ENCODE measurements at places on chromosomes 5 and 9.

DNA sequence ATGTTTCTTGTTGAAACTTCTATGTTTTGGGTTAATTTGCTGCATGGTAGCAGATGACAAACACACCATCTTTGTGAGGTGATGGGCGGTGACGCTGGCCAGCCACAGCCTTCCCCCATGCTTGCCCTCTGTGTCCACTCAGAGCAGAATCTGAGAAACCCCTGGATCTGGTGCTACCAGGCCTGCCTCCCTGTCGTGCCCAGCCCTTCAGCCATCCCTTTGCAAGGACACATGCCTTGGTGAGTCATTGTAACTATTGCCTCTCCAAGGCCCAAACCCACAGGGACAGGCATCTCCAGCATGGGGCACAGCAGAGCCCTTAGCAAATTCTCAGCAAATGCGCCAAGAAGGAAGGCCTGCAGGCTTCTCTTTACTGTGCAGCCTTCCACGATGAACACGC, 48.1 kb upstream of the FCN1 start:
- no peak for DNase-seq

GRCh38 chr9:4517274-4517673, 27.0 kb downstream of the SLC1A1 start:
- no peak for DNase-seq

DNA sequence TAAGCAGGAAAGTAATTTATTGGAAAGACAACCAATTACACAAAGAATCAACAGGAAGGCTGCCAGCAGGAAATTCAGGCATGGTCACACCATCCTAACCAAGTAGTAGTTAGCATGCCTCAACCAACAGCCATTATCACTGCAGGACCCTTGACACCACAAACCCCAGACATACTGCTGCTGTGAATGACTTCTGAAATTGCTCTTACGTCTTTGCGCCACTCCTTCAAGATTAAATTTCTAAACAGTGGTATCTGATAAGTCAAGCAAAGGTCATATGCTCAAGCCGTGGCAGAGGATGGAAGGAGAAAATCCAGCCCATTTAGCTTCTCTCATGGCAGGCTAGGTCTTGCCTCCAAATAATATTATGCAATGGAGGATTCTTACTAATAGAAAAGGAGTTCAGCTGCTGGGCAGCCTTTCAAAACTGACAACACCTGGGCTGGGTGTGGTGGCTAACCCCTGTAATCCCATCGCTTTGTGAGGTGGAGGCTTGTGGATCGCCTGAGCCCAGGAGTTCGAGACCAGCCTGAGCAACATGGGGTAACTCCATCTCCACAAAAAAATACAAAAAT, 5.0 kb upstream of the PTGER4 start:
- no peak for DNase-seq

DNA sequence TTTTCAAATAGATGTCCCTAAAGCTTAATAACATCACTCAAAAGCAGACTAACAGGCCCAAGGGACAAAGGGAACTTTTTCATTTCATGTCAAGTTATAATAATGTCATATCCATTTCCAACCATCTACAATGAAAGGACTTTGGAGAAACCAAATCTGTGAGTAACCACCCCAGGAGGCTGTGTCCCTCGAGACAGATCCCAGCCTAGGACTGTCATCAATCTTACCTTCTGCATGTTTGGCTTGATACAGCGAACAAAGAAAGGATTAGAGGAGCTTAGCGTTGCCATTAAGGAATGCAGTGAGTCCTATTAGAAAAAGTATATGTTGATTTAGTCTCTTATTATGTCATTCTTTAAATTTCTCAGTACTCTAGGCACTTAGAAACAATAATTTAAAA, 137.8 kb upstream of the RETREG1 start:
- DNase-seq, result no peak

GRCh38 chr5:132220491-132220890, 7.2 kb downstream of the P4HA2 start:
- DNase-seq, result no peak

DNA sequence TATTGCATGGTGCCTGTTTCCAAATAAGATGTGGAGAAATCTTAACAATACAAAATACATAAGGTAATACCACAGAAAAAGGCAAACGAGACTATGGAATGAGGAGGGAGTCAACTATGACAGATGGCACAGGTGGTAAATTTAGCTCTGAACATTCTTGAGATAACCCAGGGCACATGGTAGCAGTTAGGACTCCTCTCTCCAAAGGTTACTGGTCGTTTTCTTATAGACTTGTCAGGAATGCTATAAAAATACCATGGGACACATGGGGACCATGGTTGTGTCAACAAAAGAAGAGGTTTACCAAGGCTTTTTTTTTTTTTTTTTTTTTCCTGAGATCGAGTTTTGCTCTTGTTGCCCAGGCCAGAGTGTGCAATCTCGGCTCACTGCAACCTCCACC, 209.4 kb upstream of the RFX3 start:
- DNase-seq, result no peak

- DNase-seq, result no peak
These were observed 81.4 kb downstream of the NSUN2 start for GRCh38 chr5:6551287-6551954.

DNA sequence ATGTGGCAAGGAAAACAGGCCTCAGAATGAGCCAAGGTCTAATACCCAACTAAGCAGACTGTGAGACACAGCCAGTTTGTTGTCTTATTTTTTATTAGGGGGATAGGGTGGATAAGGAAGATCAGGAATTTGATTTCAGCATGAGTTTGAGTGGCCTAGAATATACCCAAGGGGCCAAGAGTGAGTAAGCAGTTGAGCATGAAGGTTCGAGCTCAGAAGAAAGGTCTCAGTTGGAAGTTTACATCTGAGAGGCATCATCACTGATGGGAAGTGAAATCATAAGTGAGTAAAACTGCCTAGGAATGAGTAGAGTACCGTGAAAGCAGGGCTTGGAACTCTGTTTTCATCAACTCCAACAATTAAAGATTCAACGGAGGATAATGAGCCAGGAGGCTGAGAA, 12.6 kb downstream of the PSMD5 start:
- no peak for DNase-seq

GRCh38 chr9:71643330-71643729, 125.0 kb downstream of the CEMIP2 start:
- no peak for DNase-seq

DNA sequence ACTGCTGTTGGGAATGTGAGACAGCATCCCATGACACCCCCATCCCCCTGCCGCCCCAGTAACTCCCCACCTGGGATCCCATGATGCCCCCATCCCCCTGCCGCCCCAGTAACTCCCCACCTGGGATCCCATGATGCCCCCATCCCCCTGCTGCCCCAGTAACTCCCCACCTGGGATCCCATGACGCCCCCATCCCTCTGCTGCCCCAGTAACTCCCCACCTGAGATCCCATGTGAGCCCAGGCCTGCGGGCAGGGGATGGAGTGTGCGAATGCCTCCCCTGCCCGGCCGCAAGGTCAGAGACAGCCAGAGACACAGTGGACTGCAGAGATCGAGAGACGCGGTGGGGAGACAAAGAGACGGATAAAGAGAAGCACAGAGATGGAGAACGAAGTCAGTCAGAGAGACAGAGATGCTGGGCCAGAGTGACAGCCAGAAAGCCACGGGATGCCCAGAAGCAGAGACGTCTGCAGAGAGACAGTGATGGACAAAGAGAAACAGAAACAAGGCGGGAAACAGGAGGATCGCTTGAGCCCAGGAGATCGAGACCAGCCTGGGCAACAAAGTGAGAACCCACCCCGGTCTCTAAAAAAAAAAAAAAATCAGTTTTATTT, 992 bp downstream of the SH2D3C start:
- no peak for DNase-seq

- DNase-seq, result no peak
These were observed 536.1 kb downstream of the ZNF608 start for GRCh38 chr5:124210111-124210910.

- no peak for DNase-seq
These were observed 80.1 kb downstream of the ITGA1 start for GRCh38 chr5:52867809-52868208.

- no peak for DNase-seq
These were observed 62.1 kb upstream of the NUDT12 start for GRCh38 chr5:103624675-103625074.

GRCh38 chr9:100083448-100084127, 15.2 kb downstream of the ERP44 start:
- DNase-seq, result no peak

- DNase-seq, result no peak
These were observed 78.2 kb downstream of the ANKRD55 start for GRCh38 chr5:56154732-56155484.

- DNase-seq, result no peak
These were observed 707 bp upstream of the RIMOC1 start for GRCh38 chr5:41903382-41903891.

- DNase-seq, result no peak
These were observed 2.2 kb upstream of the SPTAN1 start for GRCh38 chr9:128550226-128550625.

DNA sequence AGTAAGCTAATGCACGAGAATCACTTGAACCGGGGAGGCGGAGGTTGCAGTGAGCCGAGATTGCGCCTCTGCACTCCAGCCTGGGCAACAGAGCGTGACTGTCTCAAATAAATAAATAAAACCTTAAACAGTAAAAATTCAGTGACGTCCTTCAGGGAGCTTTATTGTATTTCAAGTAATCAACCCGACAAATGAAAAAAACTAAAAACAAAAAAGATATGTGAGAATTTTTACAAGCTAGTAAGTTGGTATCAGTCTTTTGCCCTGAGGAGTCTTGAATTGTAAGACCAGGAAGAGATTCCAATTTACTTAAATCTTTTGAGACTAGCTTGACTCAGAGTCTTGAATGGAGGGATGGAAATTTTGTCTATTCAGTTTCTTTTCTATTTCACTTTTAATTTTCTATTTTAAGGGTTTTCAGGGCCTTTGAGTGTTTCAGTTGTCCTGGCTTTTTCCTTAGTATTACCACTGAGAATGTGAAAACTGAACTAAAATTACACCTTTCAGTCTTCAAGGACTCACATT, 126.0 kb upstream of the DHFR start:
- DNase-seq, result no peak

DNA sequence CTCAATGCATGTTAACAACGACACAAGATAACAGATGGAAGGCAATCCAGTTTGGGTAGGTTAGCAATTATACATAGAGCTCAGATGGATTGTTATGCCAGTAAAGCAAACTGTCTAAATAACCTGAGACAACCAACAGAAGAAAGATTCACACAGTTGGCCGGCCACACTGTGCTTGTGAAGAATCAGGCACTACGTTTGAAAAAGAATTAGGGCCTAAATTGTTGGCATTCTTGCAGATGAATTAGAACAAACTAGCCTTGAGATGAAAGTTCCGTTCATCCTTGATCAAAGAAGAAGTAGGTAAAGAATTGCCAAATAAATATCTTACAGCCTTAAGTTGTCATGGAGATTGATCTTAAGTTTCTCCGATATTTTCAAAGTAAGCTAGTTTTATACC, 210.6 kb downstream of the CDH18 start:
- DNase-seq, result no peak

GRCh38 chr9:86082870-86083269, 16.5 kb downstream of the GOLM1 start:
- no peak for DNase-seq

DNA sequence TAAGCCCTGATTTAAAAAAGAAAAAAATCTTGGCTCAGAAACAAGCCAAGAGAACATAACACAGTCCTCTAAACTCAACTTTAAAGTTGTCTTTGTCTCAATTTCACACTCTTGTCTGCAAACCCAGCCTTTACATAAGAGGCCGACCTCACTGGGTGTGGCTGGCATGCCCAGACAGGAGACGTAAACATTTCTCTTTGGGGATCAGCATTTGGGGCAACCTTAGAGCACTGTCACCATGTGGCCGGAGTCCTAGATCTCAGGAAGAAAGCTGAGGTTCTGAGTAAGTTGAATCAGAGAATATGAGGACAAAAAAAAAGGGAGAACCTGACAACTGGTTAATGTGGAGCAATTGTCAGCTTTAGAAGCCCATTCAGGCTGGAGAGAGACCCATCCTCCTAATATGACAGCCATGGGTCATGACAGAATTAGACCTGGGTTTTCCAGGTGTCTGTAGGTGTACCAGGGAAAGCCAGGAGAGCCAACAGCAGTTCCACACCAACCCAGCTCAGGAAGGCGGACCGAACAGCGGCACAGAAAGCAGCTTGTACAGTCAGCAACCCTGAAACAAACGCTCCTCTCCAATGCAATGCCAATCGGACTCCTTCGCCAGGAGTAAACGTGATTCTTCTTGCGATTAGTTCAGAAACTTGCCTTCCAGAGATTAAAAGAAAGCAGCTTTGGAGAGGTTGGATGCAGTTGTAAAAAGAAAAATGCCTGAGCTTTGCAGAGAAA, 97.9 kb upstream of the MAP3K1 start:
- no peak for DNase-seq

DNA sequence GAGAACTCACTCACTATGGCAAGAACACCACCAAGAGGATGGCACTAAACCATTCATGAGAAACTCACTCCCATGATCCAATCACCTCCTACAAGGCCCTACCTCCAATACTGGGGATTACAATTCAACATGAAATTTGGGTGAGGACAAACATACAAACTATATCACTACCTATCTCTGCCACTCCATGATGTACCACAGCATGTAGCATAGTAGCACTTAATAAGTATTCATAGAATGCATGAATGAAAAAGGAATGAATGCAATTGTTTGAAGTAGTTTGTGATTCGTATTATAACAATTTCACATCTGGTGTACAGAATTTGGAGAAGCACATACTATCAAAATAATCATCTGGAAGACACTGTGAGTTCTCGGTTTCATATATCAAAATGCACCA, 27.9 kb upstream of the SLC24A2 start:
- DNase-seq, result no peak

GRCh38 chr9:19451240-19452087, 42.7 kb downstream of the ACER2 start:
- DNase-seq, result no peak

- DNase-seq, result no peak
These were observed 11.9 kb upstream of the ARHGAP26 start for GRCh38 chr5:142758062-142758795.

GRCh38 chr9:72903103-72903502, 49.8 kb downstream of the ALDH1A1 start:
- DNase-seq, result no peak

DNA sequence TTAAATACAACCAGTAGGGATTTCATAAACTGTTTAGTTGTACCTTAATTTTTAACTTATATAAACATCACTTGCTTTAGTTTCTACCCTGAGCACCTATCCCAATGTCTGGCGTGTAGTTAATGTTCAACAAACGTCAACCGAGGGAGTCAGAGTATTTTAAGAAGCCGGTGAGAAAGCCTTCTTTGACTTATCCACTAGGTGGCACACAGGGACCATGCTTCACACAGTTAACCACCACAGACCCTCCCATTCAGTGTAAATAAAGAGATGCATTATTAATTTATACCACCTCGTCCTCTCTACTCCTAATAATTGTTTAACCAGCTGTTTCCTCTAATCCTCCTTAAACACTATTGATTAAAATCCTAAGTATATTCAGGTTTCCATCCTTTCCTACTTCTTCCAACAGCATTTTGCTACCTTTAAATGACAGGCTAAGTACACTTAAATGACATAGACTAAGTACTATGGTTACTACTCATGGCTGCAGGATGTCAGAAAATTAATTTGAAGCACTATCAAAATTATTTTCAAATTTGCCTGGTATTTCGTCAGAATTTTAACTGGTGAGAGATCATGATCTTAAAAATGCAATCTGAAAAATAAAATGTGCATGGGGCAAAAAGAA, 2.3 kb downstream of the HAPLN1 start:
- peak; percentile 79 for DNase-seq

All from HT-29 (cell line).